ENCODE measurements at places on chromosomes 6 and 20.
A peak's percentile ranks its signal among the peaks of the same experiment; 100 is the strongest.

GRCh38 chr6:12048609-12049008, 36.5 kb downstream of the HIVEP1 start:
- no peak for DNase-seq

- DNase-seq = no peak
Observed at GRCh38 chr6:169725125-169726048, 1.1 kb upstream of the PHF10 start.

DNA sequence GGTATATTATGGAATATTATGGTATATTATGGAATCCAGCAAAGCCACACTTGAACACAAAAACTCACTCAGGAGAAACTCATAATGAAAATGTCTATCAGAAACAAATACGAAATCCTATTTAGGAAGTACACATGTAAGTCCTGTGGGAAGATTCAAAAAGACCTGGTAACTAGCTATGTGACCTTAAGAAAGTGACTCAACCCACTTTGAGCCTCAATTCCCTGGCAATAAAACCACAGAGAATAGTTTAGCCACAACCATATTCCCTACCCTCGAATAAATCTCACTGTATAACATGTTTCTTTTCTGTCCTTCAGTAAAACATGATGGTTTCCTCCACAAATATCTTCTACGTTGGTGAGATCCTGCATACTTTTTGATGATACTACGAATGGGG, 56.4 kb downstream of the ZMYND8 start:
- no peak for DNase-seq

- DNase-seq = no peak
Observed at GRCh38 chr6:166470863-166471410, 88.2 kb upstream of the MPC1 start.

GRCh38 chr20:10609770-10610169, 64.0 kb downstream of the JAG1 start:
- DNase-seq = no peak

DNA sequence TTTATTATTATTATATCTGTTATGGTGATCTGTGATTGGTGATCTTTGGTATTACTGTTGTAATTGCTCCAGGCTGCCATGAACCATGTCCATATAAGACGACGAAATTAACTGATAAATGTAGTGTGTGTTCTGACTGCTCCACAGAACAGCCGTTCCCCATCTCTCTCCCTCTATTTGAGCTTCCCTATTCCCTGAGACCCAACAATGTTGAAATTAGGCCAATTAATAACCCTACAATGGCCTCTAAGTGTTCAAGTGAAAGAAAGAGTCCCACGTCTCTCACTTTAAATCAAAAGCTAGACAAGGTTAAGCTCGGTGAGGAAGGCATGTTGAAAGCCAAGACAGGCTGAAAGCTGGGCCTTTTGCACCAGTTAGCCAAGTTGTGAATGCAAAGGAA, 51.6 kb downstream of the ZFP64 start:
- no peak for DNase-seq

GRCh38 chr20:43431134-43431519, 26.6 kb upstream of the SRSF6 start:
- no peak for DNase-seq

DNA sequence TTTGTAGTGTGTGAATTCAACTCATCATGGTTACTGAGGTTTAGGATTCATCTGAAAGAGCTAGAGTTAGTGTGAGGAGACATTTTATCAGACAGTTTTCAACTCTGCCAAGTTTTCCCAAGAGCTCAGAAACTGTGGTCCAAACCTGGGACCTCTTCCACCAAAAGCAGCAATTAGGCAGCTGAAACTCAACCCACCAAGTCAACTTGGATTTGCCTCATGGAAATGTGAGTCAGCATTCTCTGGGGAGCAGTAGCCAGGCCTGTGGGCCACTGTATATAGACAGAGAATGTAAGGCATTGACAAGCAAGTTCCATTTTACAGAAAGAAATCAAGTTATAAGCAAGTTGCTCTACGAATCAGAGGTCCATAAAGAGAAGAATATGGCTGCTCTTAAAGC, 178.8 kb upstream of the HDDC2 start:
- DNase-seq = no peak

DNA sequence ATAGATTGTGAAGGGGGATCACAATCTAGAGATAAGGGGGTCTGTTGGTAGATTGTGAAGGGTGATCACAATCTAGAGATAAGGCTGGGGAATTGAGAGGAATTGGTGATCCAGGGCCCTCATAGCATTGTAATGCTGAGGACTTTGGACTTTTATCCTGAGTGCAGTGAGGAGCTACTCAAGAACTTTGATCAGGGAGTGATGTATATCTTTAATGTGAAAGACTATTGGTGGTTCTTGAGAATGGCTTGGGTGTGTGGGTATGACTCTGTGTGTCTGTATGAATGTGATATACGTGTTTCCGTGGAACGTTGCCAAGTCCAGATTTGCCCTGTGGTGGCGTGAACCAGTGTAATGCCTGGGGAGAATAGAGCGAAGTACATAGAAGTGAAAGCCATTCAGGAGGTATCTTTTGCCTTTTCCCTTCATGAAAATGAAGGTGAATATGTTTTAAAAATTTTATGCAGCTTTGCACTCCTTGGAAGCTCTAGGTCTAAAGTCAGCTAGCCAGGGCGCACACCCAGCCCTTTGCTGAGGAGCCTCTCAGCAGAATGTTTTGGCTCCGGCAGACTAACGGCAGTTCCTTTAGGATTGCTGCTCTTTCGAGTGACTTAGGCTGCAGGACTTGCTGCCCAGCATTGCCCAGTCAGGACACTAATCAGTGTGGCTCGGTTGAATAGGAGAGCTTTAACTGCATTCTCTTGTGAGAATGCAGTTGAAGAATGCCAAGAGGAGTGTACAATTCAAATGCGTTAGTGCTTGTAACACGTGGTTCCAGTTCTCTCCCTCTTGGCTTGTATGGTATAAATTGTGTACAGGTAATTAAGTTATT, 3.5 kb downstream of the ZFAND3 start:
- no peak for DNase-seq

- DNase-seq = no peak
Observed at GRCh38 chr6:57163956-57164355, 8.2 kb upstream of the BAG2 start.

DNA sequence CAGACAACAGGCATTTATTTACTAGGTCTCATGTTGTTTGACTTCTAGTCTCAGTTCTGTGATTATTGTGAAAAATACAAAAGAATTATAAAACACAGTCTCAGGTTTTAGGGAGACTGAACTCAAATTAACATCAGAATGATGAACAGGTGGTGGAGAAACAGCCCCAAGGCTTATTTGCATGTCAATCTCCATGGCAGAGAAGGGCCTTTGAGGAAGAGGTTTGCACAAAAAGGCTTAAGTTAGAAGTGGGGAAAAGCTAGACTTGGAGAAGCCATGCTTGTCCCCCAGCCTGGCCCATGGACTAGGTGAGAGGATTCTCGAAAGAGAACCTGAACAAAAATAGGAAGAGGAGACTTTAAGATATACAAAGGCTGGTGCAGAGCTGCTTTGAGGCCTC, 183.3 kb downstream of the EDN1 start:
- DNase-seq = no peak

- DNase-seq = peak; percentile 48
Observed at GRCh38 chr6:163414117-163414945, at the start of gene QKI. QKI (plus strand) TSS chr6:163414718; CDS start chr6:163415194, 476 bp downstream.

- no peak for DNase-seq
Observed at GRCh38 chr6:125067552-125067951, 86.0 kb upstream of the TPD52L1 start.

DNA sequence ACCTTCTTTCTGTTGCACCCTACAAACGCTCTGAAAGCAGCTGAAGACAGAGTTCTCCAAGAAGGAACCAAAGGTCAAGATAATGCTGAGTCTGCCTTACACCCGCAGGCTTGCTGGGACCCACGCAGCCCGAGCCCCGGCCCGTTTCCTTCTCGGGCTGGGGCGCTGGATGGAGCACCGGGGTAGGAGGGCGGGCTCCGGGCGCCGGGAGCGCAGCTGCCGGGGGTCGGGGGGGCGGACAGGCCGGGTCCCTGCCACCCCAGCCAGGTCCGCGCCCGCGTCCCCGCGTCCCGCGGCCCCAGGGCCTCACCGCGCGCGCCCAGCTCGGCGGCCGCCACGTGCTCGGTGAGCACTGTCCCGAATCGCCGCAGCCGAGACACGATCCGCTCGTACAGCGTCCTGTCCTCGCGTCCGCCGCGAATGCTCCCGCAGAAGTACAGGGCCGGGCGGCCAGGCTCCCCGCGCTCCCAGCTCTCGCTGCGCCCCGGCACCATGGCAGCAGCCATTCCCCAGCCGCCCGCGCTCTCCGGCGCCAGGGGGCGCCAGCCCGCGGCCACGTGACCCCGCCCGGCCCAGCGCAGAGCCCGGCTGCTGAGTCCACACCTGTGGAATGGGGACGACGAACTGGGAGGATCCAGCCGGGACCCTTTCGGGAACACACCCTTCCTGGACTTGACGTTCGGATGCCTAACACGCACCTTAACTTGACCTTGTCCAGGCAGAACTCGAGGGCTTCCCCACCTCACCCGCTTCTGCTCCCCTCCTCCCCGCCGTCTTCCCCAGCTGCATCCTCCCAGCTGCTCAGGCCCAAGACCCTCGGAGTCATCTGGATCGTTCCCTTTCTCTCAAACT, at the start of gene DNPH1:
DNPH1 (minus strand) TSS at position 531 of the 852 bp plus-strand sequence; CDS start at position 506, 25 bp downstream.
- DNase-seq = peak; percentile 42

GRCh38 chr6:76275746-76276145, 203.3 kb upstream of the IMPG1 start:
- DNase-seq = no peak

DNA sequence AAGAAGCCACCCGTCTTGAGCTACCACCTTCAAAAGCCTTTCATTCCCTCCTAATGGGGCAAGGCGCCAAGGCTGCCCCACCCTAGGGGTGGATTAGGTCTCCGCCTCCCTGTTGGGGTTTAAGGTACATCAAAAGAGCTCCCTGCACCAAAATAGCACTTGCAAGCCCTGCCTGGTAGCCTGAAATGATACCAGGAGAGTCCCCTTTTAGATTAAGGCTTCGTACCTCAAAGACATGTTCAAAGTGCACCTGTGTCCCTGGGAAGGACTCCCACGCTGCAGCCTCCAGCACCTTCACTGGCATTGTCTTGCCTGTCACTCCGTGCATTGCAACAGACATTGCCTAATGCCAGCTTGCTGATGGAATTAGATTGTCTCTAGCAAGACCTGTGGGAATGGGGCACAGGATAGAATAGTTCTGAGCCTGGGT, 15.7 kb upstream of the CDKN1A start:
- no peak for DNase-seq

Data from stimulated activated CD8-positive, alpha-beta memory T cell treated with anti-CD3 and anti-CD28 coated beads, Interleukin-4, amount 100 ng/mL, for 1 hour (primary cell).